H1 (cell line): ENCODE measurements at places on chromosomes 7 and 10. TPM values are rescaled to one million over a fixed set of nuclear protein-coding genes. Genes with fewer than 3 reads are reported as not detected.

WIPF3 gene
- total RNA-seq, result 12.1 and 12.6 TPM in 2 replicates

GHRHR gene
- 6.1 and 6.5 TPM in 2 replicates for total RNA-seq

FAM25C gene
- total RNA-seq, result not detected in 2 replicates

TUBB8 gene
- total RNA-seq, result 1.4 and 1.5 TPM in 2 replicates

SSC4D gene
- total RNA-seq, result 10.8 and 11.8 TPM in 2 replicates

LRIT1 gene
- total RNA-seq, result not detected in 2 replicates
